Dermis blood vessel endothelial cell (primary cell): ENCODE measurements at places on chromosomes 16 and 17. TPM values are rescaled to one million over a fixed set of nuclear protein-coding genes. Genes with fewer than 3 reads are reported as not detected.

CCL7 gene
- 0.23 TPM in 1 of 2 replicates, not detected in the other for total RNA-seq

PLCG2 gene
- total RNA-seq, result 23.2 and 23.5 TPM in 2 replicates

FN3K gene
- 7.0 and 8.5 TPM in 2 replicates for total RNA-seq

C17orf78 gene
- not detected in 2 replicates for total RNA-seq

KRT39 gene
- not detected in 2 replicates for total RNA-seq
